Mesenchymal stem cell (in vitro differentiated cells and primary cell): ENCODE measurements at places on chromosomes 2 and 18.

- no peaks in the 10 kb centered on the region for H3K4me1 ChIP-seq
- DNase-seq: no peak
- no peaks in the 10 kb centered on the region for H3K27me3 ChIP-seq
- no peaks in the 10 kb centered on the region for H3K36me3 ChIP-seq
- no peak overlapping the region for H3K27ac ChIP-seq
These were observed 194.1 kb upstream of the DSEL start for GRCh38 chr18:67710639-67711038.

GRCh38 chr2:240413813-240414429, 21.5 kb upstream of the GPC1 start:
- no peaks in the 10 kb centered on the region for H3K4me1 ChIP-seq
- H3K27me3 ChIP-seq: peaks cover 13% of the 10 kb centered on the region
- no peaks in the 10 kb centered on the region for H3K36me3 ChIP-seq
- DNase-seq: no peak
- H3K4me3 ChIP-seq: no peak overlapping the region

DNA sequence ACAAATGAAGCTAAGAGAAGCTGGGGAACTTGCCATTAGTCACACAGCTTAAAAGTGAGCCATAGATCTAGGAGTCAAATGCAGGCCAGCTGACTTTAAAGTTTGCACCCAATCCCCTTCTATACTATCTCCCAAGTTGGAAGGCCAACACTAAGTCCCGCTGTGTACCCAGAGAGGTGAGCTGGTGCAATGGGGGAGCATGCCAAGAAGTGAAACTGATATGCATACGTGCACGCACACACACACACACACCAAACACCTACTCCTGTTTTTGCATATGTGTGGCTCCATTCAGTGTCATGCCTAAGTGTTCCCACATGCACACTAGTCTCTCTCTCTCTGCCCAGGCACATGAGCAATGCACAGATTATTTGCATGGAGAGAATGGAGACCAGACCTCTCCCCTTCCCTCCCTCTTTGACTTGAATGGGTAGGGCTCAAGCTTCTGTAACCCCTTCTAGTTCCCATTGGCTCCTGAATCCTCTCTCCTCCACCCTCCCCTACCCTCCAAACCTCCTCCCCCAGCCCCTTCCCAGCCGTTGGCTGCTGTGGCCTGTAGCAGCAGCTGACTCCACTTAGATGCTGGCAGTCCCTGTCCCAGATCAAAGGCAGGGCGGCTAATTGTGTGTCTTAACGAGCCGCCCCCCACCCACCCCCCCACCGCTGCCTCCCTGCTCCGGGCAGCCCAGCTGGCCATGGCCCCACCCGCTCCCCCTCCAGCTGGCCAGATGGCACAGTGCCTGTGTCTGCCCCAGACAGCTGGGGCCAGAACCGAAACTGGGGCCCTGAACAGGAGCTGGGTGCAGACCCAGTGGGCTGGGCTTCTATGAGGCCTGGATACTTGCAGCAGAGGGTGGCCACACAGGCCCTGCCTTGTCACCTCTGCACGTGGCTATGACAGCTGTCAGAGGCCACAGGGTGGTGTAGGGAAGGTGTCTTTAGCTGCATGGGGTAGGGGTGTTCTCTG, 5.6 kb downstream of the WNT10A start:
- H3K4me3 ChIP-seq: no peak overlapping the region
- H3K27ac ChIP-seq: no peak overlapping the region
- H3K27me3 ChIP-seq: peaks cover 85% of the 10 kb centered on the region
- H3K36me3 ChIP-seq: no peaks in the 10 kb centered on the region

- H3K4me1 ChIP-seq: peaks cover 19% of the 10 kb centered on the region
- H3K36me3 ChIP-seq: no peaks in the 10 kb centered on the region
- H3K4me3 ChIP-seq: no peak overlapping the region
- no peaks in the 10 kb centered on the region for H3K27me3 ChIP-seq
These were observed 43.4 kb upstream of the ANKRD62 start for GRCh38 chr18:12049978-12050811.
